ENCODE measurements at places on chromosomes 1 and 21.

- no peak overlapping the region for H3K27ac ChIP-seq
- no peaks in the 10 kb centered on the region for H3K4me1 ChIP-seq
- no peak overlapping the region for H3K4me3 ChIP-seq
- H3K36me3 ChIP-seq, result no peaks in the 10 kb centered on the region
These were observed 34.6 kb upstream of the CTPS1 start for GRCh38 chr1:40944841-40945430.

- H3K27me3 ChIP-seq, result peaks cover 17% of the 10 kb centered on the region
- DNase-seq, result no peak
- no peak overlapping the region for H3K4me3 ChIP-seq
- H3K27ac ChIP-seq, result no peak overlapping the region
- no peaks in the 10 kb centered on the region for H3K4me1 ChIP-seq
These were observed 436.5 kb upstream of the VAMP3 start for GRCh38 chr1:7334475-7335035.

DNA sequence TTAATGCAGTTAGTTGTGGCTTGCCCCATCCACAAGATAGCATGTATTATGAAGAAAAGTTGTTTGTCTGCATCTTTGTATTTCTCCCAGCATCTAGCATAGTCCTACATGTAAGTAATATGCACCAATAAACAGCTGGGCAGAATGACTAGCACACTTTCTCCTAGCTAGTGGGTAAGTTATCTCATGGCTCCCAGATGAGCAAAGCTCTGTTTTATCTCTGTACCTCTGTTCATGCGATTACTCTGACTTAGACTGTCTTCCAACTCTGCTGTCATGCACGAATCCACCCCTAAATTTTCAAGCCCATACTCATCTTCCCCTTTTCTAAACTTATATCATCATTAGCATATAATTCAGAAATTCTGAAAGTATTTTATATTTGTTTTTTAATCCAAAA lies 37.5 kb upstream of the KCTD3 start:
- H3K27me3 ChIP-seq, result peaks cover 4% of the 10 kb centered on the region
- no peaks in the 10 kb centered on the region for H3K4me1 ChIP-seq
- H3K4me3 ChIP-seq, result no peak overlapping the region
- H3K27ac ChIP-seq, result no peak overlapping the region
- H3K36me3 ChIP-seq, result no peaks in the 10 kb centered on the region

- H3K27ac ChIP-seq, result no peak overlapping the region
- no peaks in the 10 kb centered on the region for H3K36me3 ChIP-seq
These were observed 5.5 kb downstream of the RHOU start for GRCh38 chr1:228740543-228741317.

DNA sequence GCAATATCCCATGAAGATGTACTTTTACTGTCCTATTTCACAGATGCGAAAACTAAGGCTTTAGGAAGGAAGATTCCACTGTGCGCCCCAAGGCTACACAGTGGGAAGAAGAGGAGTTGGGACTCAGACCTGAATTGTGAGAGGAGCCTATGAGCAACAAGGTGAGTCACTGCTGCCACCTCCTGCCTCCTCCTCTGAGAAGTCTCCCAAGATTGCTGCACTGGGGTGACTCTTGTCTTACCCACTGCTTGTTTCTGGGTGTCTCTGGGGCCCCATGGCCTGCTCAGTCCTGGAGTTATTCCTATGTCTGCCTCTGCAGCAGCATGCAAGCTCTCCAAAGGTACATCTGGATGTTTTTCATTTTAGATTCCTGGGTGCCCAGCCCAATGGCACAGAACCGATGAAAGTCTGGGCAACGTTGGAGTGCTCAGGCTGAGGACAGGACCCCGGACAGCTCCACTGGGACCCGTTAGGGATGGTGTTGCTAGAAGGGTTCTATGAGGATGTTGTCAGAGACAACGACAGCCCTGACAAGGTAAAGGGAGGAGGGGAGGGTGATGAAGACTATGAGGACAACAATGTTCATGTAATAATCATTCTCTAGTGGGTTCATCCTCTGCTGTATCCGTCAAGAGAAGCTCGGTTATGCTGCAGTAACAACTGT lies 11.0 kb upstream of the C1QA start:
- H3K27ac ChIP-seq, result no peak overlapping the region
- peaks cover 36% of the 10 kb centered on the region for H3K27me3 ChIP-seq
